Epithelial cell of proximal tubule (primary cell): ENCODE measurements at places on chromosomes 16 and 17. TPM values are rescaled to one million over a fixed set of nuclear protein-coding genes. Genes with fewer than 3 reads are reported as not detected.

DNA sequence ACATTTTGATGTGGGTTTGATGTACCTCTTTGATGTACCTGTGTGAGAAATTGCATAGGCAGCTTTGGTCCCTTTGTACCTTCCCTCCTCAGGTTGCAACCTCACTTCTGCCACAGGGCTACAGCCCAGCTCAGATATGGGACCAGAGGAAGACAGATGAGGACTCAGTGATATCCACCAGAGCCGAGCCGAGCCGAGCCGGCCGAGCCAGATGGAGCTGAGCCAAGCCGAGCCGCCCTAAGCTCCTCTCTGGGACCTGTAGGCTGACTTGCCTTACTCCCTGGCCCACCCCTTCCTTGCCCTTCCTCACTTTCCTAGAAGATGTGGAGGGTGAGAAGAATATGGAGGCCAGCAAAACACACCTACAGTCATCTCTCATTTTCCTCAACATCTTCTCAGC, 3.8 kb downstream of the HEATR9 start:
- DNase-seq: no peak

GRCh38 chr17:58370309-58370708, 18.3 kb upstream of the SUPT4H1 start:
- no peak for DNase-seq

- no peak for DNase-seq
These were observed 1.4 kb upstream of the CHST4 start for GRCh38 chr16:71524566-71525553.

GRCh38 chr17:28392491-28392890, 13.5 kb downstream of the SLC46A1 start:
- no peak for DNase-seq

DNA sequence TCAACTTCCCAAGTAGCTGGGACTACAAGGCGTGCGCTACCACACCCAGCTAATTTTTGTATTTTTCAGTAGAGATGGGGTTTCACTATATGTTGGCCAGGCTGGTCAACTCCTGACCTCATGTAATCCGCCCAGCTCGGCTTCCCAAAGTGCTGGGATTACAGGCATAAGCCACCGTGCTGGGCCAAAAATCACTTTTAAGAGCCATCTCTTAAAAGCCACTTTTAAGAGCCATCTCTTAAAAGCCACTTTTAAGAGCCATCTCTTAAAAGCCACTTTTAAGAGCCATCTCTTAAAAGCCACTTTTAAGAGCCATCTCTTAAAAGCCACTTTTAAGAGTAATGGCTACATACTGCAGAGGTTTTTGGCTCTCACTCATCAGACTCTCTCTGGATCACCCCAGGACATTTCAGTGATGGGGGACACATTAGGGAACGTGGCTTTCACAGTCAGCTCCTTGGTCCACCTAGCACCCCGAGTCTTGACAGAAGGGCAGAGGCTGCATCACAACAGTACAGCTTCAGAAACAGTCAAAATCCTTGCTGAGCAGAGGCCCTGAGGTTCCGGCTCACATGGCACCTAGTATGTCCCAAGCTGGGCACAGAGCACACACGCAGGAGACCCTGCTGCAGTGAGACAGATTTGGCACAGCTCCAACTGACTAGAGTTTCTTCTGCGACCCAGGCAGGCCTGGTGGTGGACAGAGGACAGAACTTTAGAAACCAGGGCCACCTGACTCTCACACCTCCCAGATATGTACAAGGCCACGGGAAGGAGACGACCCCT, 23.6 kb downstream of the RANBP10 start:
- DNase-seq: no peak

GRCh38 chr17:74212209-74212912, 1.0 kb upstream of the TTYH2 start:
- no peak for DNase-seq

GRCh38 chr16:3054965-3055733, 8.8 kb downstream of the MMP25 start:
- DNase-seq: no peak

DNA sequence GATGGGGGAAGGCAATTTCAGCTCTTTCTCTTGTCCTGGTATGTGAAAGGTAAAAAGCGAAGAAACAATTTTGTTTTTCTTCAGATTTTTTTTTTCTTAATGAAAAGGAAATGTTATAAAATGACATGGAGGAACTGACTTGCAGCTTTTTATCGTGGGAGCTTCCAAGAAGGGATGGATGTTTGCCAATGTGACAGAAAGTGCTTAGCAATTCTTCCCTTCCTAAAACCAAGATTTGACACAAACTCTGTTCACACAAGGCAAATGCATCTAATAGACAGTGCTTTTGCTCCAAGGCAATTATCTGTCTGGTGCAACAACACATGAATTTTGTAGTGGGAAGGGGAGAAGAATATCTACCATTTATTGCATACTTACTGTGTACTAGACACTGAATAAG, 988.5 kb downstream of the CDH11 start:
- DNase-seq: no peak

Gene CDRT15L2
- not detected in 2 replicates for total RNA-seq

Gene KRTAP4-6
- total RNA-seq: not detected in 2 replicates

Gene ZCCHC14
- 9.9 and 11.8 TPM in 2 replicates for total RNA-seq

Gene NETO2
- 41.2 and 73.9 TPM in 2 replicates for total RNA-seq

Gene LYZL6
- not detected in 2 replicates for total RNA-seq
